ENCODE measurements at places on chromosomes 7 and 10.

- DNase-seq, result no peak
Observed at GRCh38 chr10:84088626-84089025, 50.7 kb upstream of the GHITM start.

DNA sequence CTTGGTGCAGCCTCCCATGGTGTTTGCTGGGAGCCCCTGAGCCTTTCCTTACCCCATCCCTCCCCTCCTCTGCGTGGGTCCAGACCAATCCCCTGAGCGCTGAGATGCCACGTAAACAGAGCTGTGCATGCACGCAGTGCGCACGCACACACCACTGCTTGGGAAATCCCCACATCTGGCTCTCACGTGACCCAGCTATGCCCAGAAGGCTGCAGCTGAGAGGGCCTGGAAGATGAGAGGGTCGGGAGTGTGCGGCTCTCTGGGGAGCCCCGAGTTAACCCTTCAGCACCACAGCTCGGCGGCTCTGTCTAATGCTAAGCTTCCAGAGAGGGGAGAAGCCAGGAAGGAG, 177.2 kb downstream of the SH3PXD2A start:
- DNase-seq, result peak; percentile 93

DNA sequence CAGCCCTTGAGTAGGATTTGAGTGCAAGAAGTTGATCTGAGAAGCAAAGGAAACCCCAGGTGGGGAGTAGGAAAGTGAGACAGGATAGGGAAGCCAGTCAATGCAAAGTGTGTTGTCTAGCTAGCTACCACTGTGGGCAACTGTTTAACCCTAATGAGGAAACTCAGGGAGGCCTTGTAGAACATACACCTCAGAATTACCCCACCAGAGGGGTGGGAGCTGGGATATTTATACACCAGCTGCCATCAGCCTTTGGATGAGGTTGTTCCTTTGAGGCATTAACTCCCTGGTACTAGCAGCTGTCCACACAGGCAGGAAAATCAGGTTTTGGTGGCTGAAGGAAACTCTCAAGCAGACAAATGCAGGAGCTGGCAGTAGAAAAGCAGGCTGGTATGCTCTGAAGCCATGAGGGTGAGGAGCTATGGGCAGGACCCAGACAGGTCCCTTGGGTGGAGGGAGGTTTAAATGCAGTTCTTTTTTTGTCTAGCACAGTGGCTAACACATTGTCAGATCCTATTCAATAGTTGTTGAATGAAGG, 60.1 kb upstream of the ARID5B start:
- DNase-seq, result no peak

DNA sequence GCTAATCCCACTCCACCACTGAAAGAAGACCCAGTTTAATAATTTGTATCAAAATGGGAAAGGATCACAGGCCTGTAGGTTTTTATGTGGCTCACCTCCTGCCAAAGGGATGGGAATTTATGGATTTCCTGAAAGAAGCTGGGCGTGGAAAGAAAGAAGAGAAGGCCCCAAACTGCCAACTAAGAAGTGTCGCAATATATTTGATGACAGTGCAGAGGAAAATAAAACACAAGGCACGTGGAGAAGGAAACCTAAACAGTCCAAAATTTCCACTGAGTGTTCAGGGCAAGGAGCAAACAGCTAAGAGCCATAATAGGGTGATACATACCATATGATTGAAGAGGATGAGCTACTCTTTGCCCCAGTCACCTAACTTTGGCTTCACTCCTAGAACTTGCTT, 667.2 kb downstream of the GATA3 start:
- DNase-seq, result no peak

DNA sequence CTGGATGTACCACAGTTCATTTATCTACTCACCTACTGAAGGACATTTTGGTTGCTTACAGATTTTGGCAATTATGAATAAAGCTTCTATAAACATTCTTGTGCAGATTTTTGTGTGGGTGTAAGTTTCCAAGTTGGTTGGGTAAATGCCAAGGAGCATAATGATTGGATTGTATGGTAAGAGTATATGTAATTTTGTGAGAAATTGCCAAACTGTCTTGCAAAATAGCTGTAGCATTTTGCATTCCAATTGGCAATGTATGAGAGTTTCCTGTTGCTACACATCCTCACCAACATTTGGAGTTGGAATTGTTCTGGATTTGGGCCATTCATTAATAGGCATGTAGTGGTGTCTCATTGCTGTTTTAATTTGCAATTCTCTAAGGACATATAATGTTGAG, 33.9 kb upstream of the HYAL4 start:
- DNase-seq, result no peak

DNA sequence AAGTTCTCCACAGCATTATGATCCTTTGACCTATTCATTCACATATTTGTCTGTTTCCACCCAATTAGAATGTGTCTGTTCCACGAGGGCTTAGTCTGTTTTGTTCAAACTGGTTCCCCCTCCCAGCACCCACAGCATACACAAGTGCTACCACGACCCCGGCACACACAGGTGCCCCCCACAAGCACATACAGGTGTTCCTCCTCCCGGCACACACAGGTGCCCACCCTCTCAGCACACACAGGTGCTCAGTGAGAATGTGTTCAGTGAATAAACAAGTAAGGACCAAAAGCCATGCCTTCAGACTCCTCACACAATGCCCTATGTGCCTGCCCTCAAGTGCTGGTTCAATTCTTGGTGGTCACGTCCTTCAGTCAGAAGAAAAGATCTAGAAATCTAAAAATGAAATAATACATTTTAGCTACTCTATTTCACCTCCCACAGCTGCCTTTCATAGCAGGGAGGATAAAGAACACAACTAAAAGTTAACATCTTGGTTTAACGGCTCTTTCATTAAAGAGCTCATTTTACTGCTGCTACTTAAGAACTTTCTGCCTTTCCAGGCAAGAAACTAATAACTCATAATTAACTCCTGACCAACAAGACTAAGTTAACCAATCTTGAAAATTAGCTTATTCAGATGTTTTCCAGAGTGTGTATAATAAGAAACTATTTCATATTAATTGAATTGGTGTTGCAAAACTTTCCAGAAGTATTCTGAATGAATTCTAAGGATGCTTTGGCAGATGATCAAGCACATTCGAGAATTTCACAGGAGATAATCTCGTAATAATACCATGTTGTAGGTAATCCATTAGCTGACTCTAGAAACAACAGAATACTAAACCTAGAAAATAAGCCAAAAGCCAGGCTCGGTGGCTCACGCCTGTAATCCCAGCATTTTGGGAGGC, 2.3 kb downstream of the DNMBP start:
- no peak for DNase-seq

DNA sequence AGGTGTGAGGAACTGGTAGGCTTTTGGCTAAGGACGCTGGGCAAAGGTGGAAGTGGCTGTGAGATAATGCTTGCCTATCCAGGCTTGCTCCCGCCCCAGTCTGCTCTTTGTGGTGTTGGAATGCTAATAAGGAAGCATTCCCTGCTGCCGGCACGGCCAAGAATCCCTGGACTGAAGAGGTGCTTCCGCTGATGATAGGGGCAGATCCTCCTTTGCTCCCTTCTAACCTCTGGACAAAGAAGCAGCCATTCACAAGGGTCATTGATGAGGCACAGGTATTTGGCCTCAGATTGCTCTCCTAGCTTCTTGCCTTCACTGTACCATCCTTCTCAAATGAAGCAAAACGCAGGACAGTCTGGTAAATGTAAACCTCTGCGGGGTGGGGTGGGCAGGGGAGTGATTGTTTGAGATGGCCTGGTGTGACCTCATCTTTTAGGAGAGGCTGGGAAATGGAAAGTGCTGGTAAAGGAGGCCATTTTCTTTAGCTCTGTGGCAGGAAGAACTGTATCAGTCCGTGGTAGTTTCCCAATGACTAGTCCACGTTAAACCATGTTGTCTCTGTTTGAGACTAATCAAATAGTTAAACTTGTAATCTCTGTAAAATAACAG, 1.7 kb downstream of the PGAM1 start:
- DNase-seq, result peak; percentile 56

- peak; percentile 25 for DNase-seq
Observed at GRCh38 chr10:33010132-33011037, 52.4 kb upstream of the ITGB1 start.

DNA sequence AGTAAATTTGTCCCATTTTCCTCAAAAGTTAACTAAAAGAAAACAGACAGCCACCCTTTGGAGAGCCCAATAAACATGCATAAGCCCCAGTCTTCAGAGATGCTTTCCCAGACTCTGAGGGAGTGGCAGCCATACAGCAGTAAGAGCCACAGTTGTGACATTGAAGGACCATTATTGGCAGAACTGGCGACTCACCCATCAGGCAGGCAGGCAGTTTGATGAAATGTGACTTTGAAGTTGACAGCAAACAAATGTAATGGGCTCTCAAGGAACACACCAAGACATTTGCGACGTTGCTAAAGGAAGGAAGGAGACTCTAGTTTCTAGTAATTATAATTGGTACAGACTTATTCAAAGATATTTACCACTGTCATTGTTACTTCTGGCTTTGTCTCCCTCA, 287.5 kb upstream of the PHYHIPL start:
- no peak for DNase-seq

DNA sequence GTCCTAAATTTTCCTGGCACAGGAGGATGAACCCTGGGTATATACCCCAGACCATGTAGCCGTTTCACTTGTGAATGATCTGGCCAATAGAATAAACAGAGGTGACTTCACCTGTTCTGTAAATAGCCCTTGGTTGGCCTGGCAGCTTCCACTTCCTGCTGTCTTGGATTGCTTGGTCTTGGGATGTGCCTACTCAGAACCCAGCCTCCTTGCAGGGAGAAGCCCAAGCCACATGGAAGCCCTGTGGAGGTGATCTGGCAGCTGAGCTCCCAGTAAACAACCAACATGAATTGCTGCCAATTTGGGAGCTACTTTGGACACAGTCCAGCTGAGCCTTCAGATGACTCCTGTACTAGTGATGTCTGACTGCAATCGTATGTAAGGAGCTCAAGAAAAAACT, 4.8 kb upstream of the RAPGEF5 start:
- no peak for DNase-seq

All from CD4-positive, alpha-beta T cell treated with Interleukin-4 for 1 hour (primary cell).